Heart right ventricle (tissue), 16 donors: ENCODE measurements at places on chromosomes 2 and 18. TPM values are rescaled to one million over a fixed set of nuclear protein-coding genes. Genes with fewer than 3 reads are reported as not detected.

GRCh38 chr2:28749526-28749925 is 2.1 kb upstream of the PPP1CB start:
- H3K36me3 ChIP-seq, result no peaks in the 10 kb centered on the region
- H3K4me3 ChIP-seq, result no peak overlapping the region
- DNase-seq, result no peak
- H3K27me3 ChIP-seq, result no peaks in the 10 kb centered on the region

The IL37 gene
- not detected for total RNA-seq

The PLCD4 gene
- 1.4 TPM for total RNA-seq

GRCh38 chr2:8966123-8966908 is 37.2 kb downstream of the MBOAT2 start:
- H3K36me3 ChIP-seq, result no peaks in the 10 kb centered on the region
- no peak for DNase-seq
- no peaks in the 10 kb centered on the region for H3K4me1 ChIP-seq

The CD302 gene
- total RNA-seq, result 16.7 TPM
